NCI-H510A treated with DMSO at 0.1 percent for 48 hours (cell line): ENCODE measurements at places on chromosomes 4 and X.
A peak's percentile ranks its signal among the peaks of the same experiment; 100 is the strongest.

DNA sequence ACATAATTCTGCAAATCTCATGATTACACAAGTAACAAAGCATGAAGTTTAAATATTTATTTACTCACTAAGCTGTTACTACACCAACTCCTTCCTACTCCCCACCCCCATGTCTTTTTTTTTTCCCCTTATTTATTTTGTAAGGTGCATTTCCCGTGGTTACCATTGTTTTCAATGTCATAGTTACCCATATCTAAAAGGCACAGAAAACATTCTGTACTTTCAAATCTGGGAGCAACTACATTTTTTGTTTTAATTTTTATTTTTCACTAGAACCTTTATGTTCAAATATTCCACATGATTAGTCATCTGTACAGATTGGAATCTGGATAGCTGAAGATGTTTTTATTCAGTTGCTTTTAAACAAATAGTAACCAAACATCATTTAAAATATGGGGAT, 62.8 kb downstream of the PPP3CA start:
- DNase-seq, result no peak

- no peak for DNase-seq
Measured at GRCh38 chr4:52862639-52863161, 583 bp downstream of the RASL11B start.

DNA sequence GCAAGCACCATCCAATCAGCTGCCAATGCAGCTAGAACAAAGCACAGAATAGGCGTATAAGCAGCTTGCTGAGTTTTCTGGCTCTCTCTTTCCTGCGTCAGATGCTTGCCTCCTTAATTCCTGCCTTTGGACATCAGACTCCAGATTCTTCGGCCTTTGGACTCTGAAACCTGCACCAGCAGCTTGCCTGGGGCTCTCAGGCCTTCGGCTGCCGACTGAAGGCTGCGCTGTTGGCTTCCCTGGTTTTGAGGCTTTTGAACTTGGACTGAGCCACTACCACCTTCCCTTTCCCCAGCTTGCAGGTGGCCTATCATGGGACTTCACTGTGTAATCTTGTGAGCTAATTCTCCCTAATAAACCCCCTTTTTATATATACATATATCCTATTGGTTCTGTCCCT, 6.1 kb downstream of the TMEM192 start:
- no peak for DNase-seq

DNA sequence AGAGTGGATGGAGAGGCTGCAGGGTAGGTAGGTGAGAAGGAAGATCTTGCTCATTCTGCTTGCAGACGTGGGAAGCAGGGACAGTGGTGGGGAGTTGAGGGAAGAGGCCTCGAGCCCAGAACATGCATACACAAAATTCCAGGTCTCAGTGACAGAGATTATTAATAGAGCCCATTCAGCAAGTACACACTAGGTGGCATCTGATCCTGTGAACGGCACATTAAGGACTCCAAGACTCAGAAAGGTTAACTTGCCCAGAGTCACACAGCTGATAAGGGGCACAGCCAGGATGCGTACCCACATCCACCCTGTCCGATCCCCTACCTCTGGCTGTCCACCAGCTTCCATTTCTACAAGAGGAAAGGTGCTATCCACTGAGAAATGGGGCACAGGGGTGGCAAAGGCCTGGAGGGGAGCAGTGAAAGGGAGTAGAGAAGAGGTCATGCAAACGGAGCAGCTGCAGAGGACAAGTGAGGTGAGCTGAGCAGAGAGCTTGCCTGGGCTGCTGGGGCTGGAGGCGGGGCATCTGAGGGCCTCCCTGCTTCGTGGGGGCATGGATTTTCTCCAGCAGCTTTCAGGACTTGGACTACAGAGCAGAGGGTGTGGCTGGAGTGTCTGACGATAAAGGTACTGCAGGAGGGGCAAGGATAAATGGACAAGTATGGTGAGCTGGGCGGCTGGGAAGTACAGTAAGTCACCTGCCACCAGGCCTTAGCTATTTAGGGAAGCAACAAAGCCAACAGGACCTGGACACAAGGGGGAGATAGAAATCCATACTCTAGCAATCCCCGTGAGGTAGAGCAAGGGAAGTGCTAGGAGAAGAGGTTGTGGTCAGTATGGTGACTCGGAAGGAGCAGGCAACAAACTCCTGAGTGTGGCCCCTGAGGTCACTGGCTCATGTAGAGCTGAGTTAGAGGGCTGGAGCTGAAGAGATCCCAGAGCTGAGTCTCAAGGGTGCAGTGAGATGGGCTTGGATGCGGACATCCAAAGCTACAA, 11.2 kb downstream of the IDS start:
- DNase-seq, result no peak

DNA sequence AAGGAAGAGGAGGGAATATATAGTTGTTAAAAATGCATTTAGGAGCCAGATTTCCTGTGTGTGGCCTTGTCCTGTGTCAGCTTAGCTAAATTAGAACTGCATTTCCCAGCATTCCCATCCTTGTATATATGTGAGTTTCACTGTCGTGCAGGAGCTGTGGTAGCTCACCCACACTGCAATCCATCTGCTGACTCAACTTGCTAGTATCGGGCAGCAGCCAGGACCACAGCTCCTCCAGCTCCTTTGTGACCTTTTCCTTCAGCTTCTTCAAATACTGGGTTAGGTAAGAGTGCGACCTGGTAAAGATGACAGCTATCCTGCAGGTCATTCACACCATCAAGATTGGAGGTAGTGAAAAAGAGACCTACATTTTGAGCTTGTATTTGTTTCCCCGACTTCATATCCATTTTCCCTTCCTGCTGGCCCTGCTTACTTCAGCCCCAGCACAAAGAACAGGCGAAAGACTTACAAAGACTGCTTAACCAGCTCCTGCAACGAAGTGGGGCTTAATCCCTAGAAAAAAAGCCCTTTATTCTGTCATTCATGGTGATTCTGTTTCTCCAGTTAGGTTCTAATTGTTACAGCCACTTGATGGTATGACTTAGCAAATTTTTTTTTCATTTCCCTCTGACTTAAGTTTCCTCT, 11.4 kb downstream of the ASIC5 start:
- DNase-seq, result no peak

GRCh38 chrX:18119856-18120255, 100.8 kb downstream of the BEND2 start:
- DNase-seq, result peak; percentile 20

- DNase-seq, result no peak
Measured at GRCh38 chr4:104429150-104429741, 65.4 kb downstream of the CXXC4 start.

- peak; percentile 6 for DNase-seq
Measured at GRCh38 chrX:36868592-36868991, 139.6 kb upstream of the FAM47C start.
